ENCODE measurements at places on chromosomes 13 and 19.
A peak's percentile ranks its signal among the peaks of the same experiment; 100 is the strongest.

GRCh38 chr13:28705461-28706083 is 13.2 kb downstream of the SLC46A3 start:
- DNase-seq = no peak

GRCh38 chr13:28494778-28495537 is at the start of gene FLT1:
Gene FLT1, minus strand, starts transcription at chr13:28495128. Its CDS starts 285 bp downstream, at chr13:28494843.
- peak; percentile 20 for DNase-seq

DNA sequence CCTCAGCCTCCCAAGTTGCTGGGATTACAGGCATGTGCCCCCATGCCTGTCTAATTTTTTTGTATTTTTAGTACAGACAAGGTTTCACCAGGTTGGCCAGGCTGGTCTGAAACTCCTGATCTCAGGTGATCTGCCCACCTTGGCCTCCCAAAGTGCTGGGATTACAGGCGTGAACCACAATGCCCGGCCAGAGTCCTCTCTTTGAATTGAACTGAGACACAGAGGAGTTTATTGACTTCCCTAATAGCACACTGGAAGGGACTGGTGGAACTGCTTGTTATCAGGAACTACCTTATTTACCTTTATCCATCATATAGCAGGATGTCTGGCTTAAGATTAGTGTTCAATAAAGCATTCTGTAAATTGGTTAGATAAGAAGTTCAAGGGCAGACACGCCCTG is 613.8 kb downstream of the EFNB2 start:
- no peak for DNase-seq

- DNase-seq = no peak
Observed at GRCh38 chr13:77492982-77493381, 42.5 kb upstream of the SCEL start.

- DNase-seq = no peak
Observed at GRCh38 chr13:109575821-109576220, 210.6 kb downstream of the IRS2 start.

GRCh38 chr19:36103842-36104552 is 6.9 kb upstream of the OVOL3 start:
- no peak for DNase-seq

DNA sequence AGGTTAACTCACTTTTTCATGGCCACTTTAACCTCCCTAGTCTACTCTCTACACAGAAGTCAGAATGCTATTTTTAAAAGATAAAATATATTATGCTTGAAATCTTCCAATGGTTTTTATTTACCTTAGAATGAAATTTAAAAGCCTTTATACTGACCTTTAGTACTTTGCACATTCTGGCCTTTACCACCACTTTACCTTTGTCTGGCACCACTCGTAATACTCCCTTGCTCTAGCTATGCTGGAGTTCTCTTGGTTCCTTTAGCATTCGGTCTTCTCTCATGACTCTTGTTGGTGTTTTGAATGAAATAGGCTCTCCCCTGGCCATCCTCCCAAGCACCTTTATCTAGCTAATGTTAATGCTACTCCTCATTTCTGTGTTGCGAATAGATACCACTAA is 310.8 kb downstream of the GPC5 start:
- DNase-seq = no peak

DNA sequence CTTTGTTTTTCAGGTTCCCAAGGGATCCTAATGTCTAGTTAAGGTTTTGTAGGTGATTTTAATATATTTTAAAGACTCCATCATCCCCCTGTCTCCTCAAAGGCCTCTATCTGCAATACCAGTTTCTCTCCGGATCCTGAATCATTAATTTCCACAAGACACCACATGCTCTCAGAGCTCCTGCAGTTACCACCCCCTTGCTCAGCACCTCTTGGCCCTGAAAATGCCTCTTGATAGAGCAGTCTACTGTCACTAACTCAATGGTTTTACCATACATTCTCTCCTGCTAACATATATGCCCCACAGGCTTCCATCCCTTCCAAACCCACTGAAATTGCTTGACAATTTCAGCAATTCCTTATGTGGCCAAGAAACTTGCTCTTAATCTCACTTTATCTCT is 1.9 kb upstream of the PEG3 start:
- no peak for DNase-seq

DNA sequence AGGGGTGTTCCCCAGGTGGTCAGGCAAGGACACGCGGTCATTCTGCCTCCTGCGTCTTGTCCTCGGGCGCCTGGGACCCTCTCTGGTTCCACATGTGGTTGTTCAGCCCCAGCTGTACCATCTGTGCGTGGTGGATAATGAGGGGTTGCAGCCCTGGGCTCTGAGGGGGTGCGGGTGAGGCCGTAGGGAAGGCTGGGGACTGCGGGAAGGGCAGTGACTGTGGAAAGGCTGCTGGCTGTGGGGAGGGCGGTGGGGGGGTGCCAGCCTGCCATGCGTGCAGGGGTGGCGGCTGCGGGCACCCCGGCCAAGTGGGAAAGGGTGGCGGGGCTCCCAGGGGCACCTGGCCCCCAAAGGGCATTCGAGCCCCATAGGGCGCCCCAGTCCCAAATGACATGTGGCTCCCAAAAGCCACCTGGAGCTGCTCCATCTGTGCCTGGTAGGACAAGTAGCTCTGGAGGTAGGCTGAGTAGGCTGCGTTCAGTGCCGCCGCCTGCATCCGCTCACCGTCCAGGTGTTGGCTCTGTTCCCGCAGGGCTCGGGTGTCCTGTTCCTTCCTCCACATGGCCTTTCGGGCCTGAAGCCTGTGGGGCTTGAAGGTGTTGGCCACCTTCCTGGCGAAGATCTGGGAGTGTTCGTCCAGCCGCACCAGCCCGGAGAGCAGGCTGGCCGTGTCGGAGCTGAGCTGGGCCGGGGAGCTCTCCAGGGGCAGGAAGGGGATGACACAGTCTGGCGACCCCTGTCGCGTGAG is 15.1 kb downstream of the TICAM1 start:
- DNase-seq = no peak

DNA sequence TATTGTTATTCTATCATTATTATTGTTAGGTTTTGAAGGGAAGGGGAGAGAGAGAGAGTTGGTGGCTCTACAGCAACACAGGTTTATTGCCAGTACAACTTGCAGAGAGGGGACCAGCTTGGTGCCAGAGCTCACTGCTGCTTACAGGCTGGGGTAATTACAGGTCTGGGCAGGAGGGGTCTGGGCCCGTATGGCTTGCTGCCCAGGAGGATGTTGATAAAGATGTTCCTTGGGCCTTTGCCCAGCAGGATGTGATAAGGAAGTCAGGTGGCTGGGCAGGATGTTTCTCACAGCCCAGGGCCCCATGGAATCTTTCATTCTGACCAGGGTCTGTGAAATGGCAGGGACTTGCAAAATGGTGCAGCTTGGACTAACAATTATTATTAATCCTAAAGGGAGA is 64.2 kb upstream of the ZNF599 start:
- DNase-seq = no peak

- DNase-seq = peak; percentile 8
Observed at GRCh38 chr19:23991170-23991569, 76.5 kb downstream of the ZNF726 start.

DNA sequence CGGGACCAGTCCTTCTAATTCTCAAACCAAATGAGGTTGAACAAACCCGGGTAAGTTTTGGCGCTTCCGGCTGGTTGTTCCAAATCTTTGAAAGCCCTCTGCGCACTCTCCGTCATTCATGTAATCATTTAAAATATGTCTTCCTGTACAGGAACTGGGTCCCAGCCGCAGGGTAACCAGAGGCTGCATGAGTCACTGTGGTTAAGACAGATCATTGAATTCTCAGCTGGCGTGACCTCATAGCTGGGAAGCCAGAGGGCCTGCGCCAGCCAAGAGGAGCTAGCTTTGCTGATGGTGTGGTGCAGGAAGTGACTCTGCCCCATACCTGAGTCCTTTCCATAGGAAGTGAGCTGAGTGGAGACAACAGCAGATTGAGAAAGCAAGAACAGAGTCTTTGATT is 135.2 kb downstream of the TSHZ3 start:
- DNase-seq = peak; percentile 86

DNA sequence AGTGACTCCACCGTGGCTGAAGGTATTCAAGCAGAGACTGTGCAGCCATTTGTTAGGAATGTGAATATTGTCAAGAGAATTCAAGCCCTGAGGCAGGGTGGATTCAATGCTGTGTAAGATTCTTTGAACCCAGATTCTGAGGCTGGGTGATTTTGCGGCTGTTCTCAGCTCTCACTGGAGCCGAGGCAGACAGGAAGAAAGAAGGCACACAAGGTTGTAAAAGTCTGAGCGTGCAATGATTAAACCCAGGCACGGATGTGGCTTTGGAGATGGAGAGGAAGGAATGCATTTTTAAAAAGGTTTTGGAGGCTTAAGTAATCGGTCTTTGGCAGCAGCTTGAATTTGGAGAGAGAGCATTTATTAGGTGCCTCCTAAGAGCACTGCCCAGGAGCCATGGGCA is 187.9 kb downstream of the KATNAL1 start:
- DNase-seq = no peak

GRCh38 chr13:107035186-107035585 is 467.2 kb upstream of the ARGLU1 start:
- DNase-seq = no peak
